ENCODE measurements at places on chromosomes 5 and 9.

- no peak for DNase-seq
Observed at GRCh38 chr5:155827949-155828348, 499.0 kb upstream of the SGCD start.

DNA sequence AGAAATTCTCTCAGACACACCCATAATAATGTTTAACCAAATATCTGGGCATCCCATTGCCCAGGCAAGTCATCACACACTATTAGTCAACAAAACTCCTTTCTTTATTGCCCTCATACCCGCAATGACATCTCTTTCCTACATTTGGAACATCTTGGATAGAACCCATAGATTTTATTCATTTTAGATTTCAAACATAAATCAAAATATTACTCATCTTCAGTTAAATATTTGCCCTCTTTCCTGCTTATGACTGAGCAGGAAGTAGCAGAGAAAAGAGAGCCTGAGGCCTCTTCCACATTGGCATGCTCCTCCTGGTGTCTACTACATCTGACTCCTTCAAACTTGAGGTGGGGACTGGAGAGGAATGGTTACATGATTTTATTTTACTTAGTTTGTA, 592.0 kb downstream of the CHSY3 start:
- no peak for DNase-seq

- peak; percentile 88 for DNase-seq
Observed at GRCh38 chr9:74172874-74173273, 324.3 kb upstream of the RORB start.

DNA sequence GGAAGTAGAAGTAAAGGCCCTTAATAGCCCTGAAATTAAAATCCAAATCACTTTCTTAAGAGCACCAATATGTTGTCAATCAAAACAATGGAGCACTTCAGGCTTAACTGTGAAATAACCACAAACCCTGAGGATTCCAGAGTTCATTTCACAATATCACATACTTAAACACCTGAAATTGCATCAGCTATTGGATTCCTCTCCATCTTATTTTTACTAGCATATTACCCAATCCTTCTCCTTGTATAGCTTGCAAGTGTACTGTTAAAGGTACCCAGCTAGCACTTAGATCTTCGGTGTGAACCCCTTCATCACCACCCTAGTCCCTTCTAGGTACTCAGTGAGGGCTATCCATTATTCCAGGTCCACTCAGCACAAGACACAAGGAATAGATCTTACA, 287.3 kb downstream of the EFNA5 start:
- no peak for DNase-seq

DNA sequence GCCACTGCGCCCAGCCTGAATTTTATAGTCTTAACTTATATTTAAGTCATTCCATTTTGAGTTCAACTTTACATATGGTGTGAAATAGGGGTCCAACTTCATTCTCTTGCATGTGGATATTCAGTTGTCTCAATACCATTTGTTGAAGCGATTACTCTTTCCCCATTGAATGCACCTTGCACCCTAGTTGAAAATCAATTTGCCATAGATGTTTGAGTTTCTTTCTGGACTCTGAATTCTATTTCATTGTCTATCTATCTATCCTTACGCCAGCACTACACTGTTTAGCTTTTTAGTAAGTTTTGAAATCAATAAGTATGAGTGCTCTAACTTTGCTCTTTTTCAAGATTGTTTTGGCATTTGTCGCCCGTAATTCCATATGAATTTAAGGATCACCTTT, 49.8 kb downstream of the TMOD1 start:
- no peak for DNase-seq

DNA sequence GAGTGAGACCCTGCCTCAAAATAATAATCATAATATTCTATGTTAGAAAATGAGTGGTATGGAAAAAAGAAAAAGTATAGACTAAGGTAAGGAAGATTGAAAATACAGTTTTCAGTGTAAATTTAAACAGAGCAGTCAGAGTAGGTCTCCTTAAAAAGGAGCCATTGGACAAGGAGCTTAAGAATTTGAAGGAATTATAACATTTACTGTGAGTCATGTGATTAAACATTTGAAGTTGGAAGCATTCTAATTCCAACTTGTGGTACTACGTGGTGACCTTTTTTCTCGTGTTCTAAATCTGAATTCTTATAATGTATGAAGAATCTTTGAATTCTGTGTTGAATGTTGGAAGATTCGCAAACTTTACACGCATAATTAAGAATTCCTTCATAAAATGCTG, 39.3 kb upstream of the TMEM171 start:
- no peak for DNase-seq

- no peak for DNase-seq
Observed at GRCh38 chr9:97307091-97307490, 368 bp upstream of the CCDC180 start.

DNA sequence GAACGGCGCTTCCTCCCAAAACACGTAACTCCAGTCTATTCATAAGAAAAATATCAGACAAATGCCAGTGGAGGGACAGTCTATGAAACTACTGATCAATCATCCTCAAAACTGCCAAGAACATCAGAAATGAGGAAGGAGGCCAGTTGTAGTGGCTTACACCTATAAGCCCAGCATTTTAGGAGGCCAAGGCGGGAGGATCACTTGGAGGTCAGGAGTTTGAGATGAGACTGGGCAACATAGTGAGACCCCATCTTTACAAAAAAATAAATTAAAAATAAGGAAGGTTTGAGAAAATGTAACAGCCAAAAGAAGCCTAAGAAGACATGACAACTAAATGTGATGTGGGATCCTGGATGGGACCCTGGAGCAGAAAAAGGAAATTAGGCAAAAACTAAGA, 58.9 kb upstream of the MIER3 start:
- no peak for DNase-seq

DNA sequence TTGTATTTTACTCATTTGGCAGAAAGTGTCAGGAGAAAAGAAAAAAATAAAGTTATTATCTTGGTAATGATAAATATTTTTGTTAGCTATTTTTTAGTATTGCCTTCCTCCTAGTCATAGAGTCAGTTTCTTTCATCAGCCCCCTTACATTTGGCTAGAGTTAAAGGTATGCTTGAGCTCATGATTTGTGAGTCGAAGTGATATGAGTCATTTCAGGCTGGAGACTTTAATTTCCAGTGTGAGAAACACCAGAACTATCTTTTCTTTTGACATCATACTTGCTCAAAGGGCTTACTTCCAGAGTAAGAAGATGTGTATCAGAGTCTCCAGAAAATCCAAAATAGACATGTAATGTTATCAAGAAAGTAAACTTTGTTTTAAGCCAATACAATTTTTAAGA, 746.7 kb upstream of the TYRP1 start:
- DNase-seq, result no peak

DNA sequence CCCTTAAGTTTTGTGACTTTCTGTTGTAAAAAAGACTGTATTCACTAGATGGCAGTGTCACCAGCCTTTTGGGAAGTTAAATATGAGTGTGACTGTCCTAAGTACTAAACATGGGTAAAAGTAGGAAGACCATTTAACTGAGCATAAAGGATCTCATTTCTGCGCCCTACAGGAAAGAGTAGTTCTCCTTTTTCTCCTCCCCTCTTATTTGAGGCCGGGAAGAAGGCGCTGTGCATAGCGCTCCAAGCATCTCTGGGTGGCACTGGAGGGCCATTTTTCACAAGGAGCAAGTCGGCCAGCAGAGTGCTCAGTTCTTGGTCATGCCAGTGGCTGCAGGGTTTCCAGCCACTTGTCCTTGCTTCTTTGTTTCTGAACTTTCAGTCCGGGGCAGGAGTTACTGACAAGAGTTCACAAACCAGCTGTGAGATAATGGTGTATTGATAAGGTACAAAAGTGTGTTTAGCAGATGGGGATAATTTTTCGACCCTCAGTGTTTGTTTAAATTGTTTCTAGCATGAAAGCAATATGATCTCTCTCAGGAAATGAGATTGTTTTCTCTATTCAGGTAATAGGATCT, 227.6 kb upstream of the DMRT1 start:
- peak; percentile 97 for DNase-seq

DNA sequence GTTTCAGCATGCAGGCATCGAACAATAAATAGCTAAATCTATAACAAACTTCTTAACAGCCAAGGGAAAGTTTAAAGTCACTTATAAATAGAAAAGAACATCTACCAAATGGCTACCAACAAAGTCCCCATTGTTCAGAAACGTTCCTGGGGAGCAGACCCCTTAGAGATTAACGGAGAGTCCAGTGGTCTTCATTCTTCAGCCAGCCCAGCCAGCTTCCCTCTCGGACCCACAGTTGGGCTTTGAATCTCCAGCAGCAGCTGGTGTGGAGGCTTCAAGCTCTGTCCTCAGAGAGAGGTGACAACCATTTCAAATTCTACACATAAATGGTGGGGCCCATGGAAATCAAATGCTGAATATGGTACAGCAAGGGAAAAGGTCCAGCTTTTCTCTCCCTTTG, 11.2 kb downstream of the ENC1 start:
- DNase-seq, result no peak

- no peak for DNase-seq
Observed at GRCh38 chr9:17236147-17236546, 101.3 kb downstream of the CNTLN start.

- DNase-seq, result no peak
Observed at GRCh38 chr5:149282966-149283332, 11.3 kb downstream of the AFAP1L1 start.

DNA sequence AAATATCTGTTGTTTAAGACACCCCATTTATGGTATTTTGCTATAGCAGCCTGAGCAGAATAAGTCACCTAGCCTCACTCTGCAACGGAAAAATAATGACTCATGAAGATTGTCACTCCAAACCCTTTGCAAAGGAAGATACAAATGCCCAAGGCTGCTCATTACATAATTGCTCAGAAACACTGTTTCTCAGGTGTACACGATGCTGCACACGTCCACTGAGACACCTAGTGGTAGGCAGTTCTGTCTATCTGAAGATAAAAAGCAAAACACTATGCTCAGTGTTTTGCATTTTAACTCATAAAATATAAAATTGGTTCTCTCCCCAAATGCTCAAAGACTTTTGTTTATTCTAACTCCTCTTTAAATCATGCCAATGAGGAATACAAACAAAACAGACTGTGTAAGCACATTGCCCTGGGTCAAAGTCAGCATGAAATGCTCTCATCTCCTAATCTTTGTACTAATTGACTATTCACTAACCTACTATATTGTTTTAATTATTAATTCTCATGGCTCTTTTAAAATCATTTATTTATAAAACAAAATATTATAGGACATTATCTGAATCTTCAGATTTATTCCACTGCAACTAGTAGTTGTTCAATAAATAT, 7.7 kb upstream of the TSLP start:
- no peak for DNase-seq

- peak; percentile 20 for DNase-seq
Observed at GRCh38 chr9:114386886-114387679, 699 bp downstream of the AKNA start.

DNA sequence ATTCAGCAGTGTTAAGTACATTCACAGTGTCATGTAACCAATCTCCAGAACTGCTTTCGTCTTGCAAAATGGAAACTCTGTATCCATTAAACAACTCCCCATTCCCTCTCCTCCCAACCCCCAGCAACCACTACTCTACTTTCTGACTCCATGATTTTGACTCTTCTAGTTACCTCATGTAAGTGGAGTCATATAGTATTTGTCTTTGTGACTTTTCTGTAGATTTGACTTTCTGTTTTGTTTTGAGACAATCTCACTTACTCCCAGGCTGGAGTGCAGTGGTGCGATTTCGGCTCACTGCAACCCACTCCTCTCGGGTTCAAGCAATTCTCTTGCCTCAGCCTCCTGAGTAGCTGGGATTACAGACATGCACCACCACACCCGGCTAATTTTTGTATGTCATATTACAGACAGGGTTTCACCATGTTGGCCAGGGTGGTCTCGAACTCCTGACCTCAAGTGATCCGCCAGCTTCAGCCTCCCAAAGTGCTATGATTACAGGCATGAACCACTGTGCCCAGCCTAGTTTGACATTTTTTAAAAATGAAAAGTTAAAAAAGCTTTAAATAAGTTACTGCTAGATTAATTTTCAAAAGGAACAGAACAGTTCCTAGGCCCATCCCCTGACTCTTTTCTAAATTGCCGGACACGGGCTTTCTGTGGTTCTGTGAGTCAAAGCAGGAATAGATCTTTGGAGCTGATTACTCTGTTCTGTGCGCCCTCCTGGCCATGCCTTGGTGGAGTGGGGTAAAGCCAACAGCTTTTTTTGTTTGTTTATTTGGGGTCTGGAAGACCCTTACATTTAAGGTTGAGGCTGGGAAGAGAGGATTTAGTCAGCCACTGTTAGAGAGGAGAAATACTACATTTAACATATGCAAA, 59.3 kb downstream of the RALGPS1 start:
- DNase-seq, result no peak

All from MV-4-11 (cell line).